ENCODE measurements at places on chromosomes 6 and 20.

- no peak for DNase-seq
These were observed 12.1 kb upstream of the PFDN4 start for GRCh38 chr20:54195483-54196472.

DNA sequence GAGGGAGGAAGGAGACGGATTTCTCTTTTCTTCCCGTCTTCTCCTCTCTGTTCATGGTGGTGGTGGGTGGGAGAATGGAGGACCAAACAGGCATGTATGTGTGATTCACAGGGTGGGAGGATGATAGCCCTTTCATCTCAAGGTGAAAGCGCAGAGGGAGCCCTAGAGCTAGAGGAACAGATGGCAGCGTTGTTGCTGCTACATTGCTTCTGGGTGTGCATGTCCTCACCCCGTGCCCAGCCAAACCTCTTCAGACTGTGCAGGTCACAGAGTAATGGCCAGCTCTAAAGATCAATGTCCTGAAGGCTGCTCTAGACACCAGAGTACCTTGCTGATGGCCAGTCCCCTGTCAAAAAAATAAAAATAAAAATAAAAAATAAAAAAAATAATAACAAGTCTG is 301.8 kb downstream of the TBC1D7 start:
- no peak for DNase-seq

DNA sequence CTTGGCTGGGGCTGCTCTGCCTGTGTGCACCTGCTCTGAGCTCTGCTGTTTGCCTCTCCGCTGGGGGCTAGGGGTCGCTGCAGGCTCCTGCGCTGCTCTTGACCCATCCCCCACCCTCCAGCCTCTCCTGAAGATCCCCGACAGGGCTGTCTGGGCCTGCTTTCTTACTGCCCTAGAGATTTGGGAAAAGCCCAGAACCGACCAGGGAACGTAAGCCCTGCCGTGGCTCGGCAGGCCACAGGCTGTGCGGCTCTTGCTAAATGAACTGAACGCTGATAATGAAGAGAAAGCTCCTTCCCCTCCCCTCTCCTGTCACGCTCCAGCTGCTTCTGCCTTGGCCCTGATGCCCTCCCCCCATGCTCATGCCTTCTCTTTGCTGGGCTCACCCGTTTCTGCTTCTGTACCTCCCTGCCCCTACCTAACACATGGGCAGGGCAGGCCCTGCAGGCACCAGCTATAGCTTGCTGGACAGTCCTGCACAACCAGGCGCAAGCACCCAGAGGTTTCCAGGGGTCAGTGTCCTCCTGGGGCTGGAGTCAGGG is 32.0 kb upstream of the PCMTD2 start:
- no peak for DNase-seq

DNA sequence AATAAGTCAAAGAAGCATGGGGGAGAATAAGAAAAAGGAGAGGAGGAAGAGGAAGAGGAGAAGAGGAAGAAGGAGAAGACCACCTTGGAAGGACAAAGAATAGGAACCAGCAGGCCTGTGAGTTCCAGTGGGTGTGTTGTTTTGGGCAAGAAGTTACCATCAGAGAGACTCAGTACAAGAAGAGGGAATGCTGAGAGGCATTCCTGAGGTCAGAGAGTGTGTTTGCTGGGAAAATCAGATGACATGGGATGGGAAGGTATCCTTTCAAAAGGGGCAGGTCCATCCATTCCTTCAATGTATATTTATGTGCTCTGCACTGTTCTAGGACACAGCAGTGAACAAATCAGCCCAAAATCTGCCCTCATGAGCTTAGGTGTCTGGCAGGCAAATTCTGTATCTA is 40.5 kb upstream of the PRIM2 start:
- no peak for DNase-seq

GRCh38 chr6:74409447-74409846 is 713.4 kb downstream of the CD109 start:
- DNase-seq = no peak

GRCh38 chr6:84521511-84521910 is 242.9 kb downstream of the TBX18 start:
- DNase-seq = no peak

DNA sequence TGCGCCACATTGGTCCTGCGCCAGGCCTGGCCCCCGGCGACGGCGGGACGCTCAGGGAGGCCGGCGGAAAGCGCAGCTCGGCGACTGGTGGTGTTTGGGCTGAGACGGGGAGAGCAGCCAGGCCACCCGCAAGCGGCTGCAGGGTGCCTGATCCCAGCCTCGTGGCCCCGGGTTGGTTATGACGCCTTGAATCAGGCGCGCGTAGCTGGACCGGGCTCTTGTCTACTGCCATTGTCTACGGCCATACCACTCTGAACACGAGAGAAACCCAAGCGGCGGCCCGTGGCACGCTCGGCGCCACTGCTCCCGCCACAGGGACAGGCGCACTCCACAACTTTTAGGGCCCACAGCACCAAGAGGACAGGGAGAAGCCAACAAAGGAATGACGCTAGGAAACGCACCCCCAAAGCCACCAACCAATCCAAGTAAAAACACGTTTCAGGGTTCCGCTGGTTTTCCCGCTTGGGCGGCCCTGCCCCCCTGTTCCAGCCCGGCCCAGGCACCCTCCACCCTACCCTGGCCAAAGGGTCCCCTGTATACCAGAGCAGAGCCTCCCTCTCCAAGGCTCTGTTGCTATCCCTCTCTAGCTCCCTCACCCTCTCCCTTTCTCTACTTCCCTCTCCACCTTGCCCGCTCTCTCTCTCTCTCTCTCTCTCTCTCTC is 1849.3 kb upstream of the DEFB115 start:
- no peak for DNase-seq

- DNase-seq = peak; percentile 33
These were observed 8.1 kb upstream of the DDR1 start for GRCh38 chr6:30876039-30876730.

Data from NCI-H1048 (cell line).